ENCODE measurements at places on chromosomes 3 and 15.

- DNase-seq: no peak
Observed at GRCh38 chr15:69767191-69767590, 314.6 kb downstream of the RPLP1 start.

GRCh38 chr15:93289941-93290617 lies 201.1 kb upstream of the RGMA start:
- no peak for DNase-seq

DNA sequence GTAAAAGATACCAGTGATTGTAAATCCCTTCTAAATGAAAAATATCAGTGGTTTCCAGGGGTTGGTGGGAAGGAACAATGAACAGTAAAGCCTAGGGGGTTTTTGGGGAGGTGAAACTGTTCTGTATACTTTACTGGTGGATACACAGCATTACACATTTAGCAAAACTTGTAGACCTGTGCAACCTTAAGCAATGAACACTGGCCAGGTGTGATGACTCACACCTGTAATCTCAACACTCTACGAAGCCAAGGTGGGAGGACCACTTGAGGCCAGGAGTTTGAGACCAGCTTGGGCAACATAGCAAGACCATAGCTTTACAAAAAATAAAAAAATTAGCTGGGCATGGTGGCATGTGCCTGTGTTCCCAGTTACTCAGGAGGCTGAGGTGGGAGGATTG lies 1.8 kb downstream of the CCDC13 start:
- DNase-seq: no peak

- DNase-seq: no peak
Observed at GRCh38 chr3:143002083-143002712, 828 bp downstream of the U2SURP start.
